ENCODE measurements at places on chromosomes 6 and 20. TPM values are rescaled to one million over a fixed set of nuclear protein-coding genes. Genes with fewer than 3 reads are reported as not detected.

The CDH26 gene
- total RNA-seq, result not detected

The PRRC2A gene
- total RNA-seq, result 55.5 TPM

The RPP21 gene
- 38.0 TPM for total RNA-seq

The PNLDC1 gene
- 0.06 TPM for total RNA-seq

The DDX43 gene
- not detected for total RNA-seq

The ZFP64 gene
- total RNA-seq, result 23.1 TPM

The PNPLA1 gene
- not detected for total RNA-seq

The ZBTB46 gene
- 8.1 TPM for total RNA-seq

The MKKS gene
- total RNA-seq, result 23.9 TPM

The ZBP1 gene
- not detected for total RNA-seq

The SLC32A1 gene
- total RNA-seq, result 0.04 TPM

The ZNF343 gene
- total RNA-seq, result 7.4 TPM

DNA sequence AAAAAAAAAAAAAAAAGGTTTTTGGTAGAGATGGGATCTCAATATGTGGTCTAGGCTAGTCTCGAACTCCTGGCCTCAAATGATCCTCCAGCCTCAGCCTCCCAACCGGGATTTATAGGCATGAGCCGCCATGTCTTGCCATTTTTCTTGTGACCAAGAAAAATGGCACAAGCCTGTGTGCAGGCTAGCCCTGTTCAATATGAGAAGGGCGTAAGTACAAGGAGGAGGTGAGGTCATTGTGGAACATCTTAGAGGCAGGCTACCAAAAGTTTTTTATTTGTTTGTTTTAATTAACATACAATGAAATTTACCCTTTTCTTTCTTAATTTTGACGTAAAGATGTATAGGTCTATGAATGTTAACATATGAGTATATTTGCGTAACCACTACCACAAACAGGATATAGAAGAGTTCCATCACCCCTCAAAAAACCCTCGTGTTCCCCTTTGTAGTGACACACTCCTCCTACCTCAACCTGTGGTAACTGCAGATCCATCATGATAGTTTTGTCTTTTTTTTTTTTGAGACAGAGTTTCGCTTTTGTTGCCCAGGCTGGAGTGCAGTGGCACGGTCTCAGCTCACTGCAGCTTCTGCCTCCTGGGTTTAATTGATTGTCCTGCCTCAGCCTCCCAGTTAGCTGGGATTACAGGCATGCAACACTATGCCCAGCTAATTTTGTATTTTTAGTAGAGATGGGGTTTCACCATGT is 28.3 kb upstream of the KIF3B start:
- no peaks in the 10 kb centered on the region for H3K4me1 ChIP-seq
- no peaks in the 10 kb centered on the region for H3K27me3 ChIP-seq
- H3K36me3 ChIP-seq, result no peaks in the 10 kb centered on the region
- no peak for DNase-seq

DNA sequence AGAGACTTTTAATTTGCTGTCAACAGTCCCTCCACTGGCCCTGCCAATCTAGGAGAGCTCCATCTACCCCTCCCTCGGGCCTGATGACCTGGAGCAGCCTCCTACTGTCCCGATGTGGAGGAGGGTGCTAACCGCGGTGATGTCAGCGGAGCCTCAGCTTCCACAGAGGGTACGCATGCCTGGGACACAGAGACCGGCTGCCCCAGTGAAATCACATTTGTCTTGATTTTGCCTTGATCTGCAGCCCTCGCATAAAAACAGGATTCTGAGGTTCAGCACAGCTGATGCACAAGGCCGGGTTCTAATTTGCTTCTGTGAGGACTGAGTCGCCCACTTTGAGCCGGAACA is 77.6 kb downstream of the STK35 start:
- no peaks in the 10 kb centered on the region for H3K36me3 ChIP-seq
- H3K27ac ChIP-seq, result no peak overlapping the region
- no peaks in the 10 kb centered on the region for H3K4me1 ChIP-seq
- DNase-seq, result no peak

- H3K36me3 ChIP-seq, result no peaks in the 10 kb centered on the region
- H3K4me1 ChIP-seq, result peaks cover 33% of the 10 kb centered on the region
- H3K4me3 ChIP-seq, result peak overlapping the region; percentile 96
Observed at GRCh38 chr6:99347804-99348203, 1.7 kb downstream of the FAXC start.

GRCh38 chr6:105600336-105601260 is 197.7 kb upstream of the PREP start:
- H3K36me3 ChIP-seq, result no peaks in the 10 kb centered on the region
- no peak for DNase-seq
- no peak overlapping the region for H3K27ac ChIP-seq
- H3K4me1 ChIP-seq, result no peaks in the 10 kb centered on the region

DNA sequence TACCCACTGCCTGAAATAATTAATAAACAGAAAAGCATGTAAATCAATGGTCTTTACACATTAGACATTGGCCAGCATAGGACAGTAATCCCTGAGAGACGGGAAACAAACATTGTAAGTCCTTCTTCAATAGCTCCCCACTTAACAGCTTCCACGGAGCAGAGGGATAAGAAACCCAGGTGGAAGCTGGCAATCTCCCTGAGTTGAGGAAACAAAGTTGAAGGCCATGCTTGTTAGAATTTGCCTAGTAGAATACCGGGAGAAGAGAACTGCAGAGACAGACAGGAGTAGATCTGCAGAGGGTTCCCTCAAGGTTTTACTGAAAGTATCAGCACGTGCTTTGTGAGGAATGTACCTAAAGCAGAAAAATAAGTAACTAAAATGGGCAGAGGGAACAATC is 33.9 kb downstream of the REV3L start:
- no peaks in the 10 kb centered on the region for H3K27me3 ChIP-seq
- DNase-seq, result no peak
- no peaks in the 10 kb centered on the region for H3K36me3 ChIP-seq
- no peaks in the 10 kb centered on the region for H3K4me1 ChIP-seq
- no peak overlapping the region for H3K27ac ChIP-seq

DNA sequence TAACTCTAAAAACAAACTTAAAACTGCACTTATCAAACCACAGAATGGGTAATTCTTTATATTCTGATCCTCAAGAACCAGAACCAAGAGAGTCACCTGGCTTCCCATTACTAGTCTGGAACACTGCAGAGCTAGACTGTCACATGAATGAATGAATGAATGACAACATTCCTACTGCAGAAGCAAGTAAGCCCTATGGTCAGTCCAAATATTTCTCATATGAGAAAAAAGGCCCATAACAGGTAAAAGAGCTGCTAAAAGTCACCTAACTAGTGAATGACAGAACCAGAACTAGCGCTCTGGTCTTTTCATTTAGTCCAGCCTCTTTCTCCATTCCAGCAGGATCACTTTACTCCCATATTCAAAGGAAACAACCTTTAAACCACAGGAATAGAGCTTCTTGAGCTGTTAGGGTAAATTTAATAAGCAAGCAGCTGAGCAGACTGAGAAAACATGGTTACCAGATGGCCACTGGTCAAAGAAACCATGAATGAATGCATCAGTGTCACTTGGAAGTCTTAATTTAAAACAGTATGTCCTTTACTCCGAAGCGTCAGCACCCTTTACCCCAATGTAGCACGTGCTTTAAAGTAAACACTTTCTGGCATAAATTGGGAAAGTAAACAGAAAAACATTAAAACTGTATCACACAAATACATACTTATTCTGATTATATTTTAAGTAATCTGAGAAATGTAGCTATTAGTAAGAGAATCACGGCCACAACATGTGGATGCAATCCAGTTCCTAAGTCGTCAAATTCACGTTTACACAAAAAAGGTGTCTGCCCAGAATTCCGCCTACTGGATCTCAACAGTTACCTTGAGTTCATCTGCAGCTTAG is 1.4 kb downstream of the PREP start:
- H3K4me1 ChIP-seq, result peaks cover 31% of the 10 kb centered on the region
- no peak for DNase-seq
- no peaks in the 10 kb centered on the region for H3K36me3 ChIP-seq
- peak overlapping the region; percentile 84 for H3K4me3 ChIP-seq
- no peak overlapping the region for H3K27ac ChIP-seq

DNA sequence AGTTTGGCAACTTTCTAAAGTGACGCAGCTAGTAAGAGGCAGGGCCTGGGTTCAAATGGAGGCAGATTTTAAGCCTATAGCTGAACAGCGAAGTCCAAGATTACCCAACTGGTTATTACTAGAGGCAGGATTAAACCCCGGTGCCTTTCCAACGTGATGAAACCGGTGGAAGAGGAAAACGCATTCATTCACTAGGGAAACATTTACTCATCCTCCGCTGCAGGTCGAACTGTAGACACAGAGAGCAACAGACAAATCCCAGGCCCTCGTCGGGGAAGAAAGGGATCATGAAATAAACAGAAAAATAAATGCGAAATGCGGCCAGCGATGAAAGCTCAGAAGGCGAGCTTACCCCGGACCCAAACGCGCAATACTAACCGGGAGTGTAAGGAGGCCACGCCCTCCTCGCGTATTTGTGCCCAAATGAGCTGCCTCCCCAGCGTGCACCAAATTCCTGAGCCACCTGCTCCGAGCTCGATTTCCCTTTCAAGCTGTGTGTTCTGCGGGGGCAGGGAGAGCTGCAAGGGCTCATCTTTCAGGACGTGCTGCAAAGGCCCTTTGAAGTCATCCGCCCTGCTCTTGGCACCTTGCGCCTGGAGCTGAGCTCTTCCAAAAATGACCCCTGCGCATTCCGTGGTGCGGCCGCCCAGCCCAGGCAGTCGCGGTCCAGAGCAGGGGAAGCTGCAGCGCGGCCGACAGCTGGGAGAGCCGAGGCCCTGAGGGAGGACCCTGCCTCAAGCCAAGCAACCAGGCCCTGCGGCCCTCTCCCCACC is 46.9 kb downstream of the PDYN start:
- H3K27ac ChIP-seq, result no peak overlapping the region
- no peaks in the 10 kb centered on the region for H3K36me3 ChIP-seq
- H3K4me3 ChIP-seq, result peak overlapping the region; percentile 48
- peaks cover 47% of the 10 kb centered on the region for H3K27me3 ChIP-seq

DNA sequence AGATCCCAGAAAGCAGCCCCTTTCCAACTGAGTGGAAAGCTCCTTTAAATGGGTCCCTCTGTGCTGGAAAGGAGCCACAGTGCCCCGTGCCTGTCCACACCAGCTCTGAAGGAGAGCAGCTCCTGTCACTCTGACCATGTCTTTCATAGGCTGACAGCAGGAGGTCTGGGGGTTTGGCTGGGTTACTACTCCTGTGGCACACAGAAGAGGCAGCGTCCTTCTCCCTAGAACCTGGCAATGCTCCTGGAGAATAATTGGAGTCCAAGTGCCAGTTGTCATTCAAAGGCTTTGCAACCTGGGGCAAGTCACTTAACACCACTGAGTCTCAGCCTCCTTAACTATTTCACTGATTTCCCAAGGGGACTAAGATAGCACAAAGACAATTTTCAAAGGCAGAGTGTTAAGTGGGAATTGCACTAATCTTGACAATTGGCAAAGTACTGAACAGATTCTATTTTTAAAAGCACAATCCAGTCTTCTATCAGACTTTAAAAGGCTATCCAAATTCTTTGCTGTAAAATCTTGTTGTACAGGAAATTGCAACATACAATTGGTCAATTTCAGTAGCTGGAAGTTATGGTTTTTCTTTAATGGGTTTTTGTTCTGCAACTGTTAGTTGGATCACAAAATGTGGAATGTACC is 457.2 kb downstream of the KIF16B start:
- peak; percentile 8 for DNase-seq
- no peaks in the 10 kb centered on the region for H3K36me3 ChIP-seq
- no peak overlapping the region for H3K27ac ChIP-seq
- no peak overlapping the region for H3K4me3 ChIP-seq
- no peaks in the 10 kb centered on the region for H3K27me3 ChIP-seq
- peaks cover 9% of the 10 kb centered on the region for H3K4me1 ChIP-seq

- DNase-seq, result peak; percentile 22
- H3K27me3 ChIP-seq, result no peaks in the 10 kb centered on the region
- peaks cover 19% of the 10 kb centered on the region for H3K4me1 ChIP-seq
- no peak overlapping the region for H3K4me3 ChIP-seq
- no peak overlapping the region for H3K27ac ChIP-seq
- H3K36me3 ChIP-seq, result no peaks in the 10 kb centered on the region
Observed at GRCh38 chr6:52590152-52590891, 13.5 kb upstream of the TRAM2 start.

DNA sequence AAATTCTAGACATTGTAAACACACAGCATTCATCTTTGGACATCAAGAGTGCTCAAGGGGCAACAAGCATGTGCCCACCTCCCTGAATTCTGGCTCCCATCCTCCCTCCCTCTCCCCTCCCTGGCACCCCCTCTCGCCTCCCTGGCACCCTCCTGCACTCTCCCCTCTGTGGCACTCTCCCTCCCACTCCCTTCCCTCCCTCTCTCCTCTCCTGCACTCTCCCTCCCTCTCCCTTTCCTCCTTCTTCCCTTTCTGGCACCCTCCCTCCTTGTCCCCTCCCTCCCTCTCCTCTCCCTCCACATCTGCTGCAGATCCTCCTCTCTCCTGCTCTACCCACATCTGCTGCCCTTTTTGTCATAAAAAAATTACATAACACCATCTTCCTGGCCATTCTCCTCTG is 113.0 kb upstream of the SLC22A23 start:
- no peak overlapping the region for H3K27ac ChIP-seq
- no peaks in the 10 kb centered on the region for H3K36me3 ChIP-seq
- H3K27me3 ChIP-seq, result no peaks in the 10 kb centered on the region
- DNase-seq, result no peak
- H3K4me3 ChIP-seq, result no peak overlapping the region

GRCh38 chr6:150528648-150529285 is 70.9 kb upstream of the PLEKHG1 start:
- H3K27me3 ChIP-seq, result no peaks in the 10 kb centered on the region
- H3K4me3 ChIP-seq, result no peak overlapping the region
- no peaks in the 10 kb centered on the region for H3K36me3 ChIP-seq
- no peaks in the 10 kb centered on the region for H3K4me1 ChIP-seq
- DNase-seq, result peak; percentile 77

DNA sequence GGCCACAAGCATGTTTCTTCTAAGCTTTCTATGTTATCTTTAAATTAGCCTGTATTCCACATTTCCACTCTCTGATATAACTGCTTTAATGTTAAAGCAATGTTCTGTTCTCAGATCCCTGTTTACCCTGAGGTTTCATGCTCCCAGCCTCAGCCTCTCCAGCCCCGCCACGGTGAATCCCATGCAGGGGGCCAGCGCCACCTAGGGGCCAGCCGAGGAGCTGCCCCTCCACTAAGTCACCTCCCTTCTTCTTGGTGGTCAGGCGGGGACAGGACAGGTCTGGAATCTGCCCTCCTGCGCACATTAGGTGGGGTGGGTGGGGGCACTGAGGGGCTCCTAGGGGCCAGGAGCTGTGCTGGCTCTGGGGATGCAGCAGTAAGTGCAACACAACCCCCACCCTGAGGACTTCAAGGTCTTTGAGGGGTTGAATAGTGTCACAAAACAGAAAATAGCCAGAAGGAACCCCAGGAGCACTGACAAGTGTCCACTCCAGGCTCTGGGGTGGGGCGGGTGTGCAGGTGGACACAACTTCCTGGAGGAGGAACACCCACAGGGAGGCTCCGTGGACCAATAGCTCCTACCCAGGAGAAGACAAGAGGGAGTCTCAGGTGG is 61.6 kb downstream of the RAB44 start:
- H3K27me3 ChIP-seq, result no peaks in the 10 kb centered on the region
- DNase-seq, result peak; percentile 87
- no peak overlapping the region for H3K27ac ChIP-seq
- H3K4me3 ChIP-seq, result no peak overlapping the region
- H3K36me3 ChIP-seq, result no peaks in the 10 kb centered on the region

- H3K4me3 ChIP-seq, result no peak overlapping the region
- no peaks in the 10 kb centered on the region for H3K4me1 ChIP-seq
- no peaks in the 10 kb centered on the region for H3K36me3 ChIP-seq
- H3K27ac ChIP-seq, result no peak overlapping the region
Observed at GRCh38 chr6:159324596-159324995, 155.4 kb downstream of the FNDC1 start.

GRCh38 chr6:105510746-105511145 is 107.9 kb upstream of the PREP start:
- H3K4me3 ChIP-seq, result no peak overlapping the region
- peaks cover 9% of the 10 kb centered on the region for H3K4me1 ChIP-seq
- no peaks in the 10 kb centered on the region for H3K27me3 ChIP-seq
- no peak overlapping the region for H3K27ac ChIP-seq
- H3K36me3 ChIP-seq, result no peaks in the 10 kb centered on the region
